ENCODE measurements at places on chromosomes 6 and 20. TPM values are rescaled to one million over a fixed set of nuclear protein-coding genes. Genes with fewer than 3 reads are reported as not detected.

DHX35 gene
- total RNA-seq: 7.8 TPM

NOL7 gene
- 63.7 TPM for total RNA-seq

DNA sequence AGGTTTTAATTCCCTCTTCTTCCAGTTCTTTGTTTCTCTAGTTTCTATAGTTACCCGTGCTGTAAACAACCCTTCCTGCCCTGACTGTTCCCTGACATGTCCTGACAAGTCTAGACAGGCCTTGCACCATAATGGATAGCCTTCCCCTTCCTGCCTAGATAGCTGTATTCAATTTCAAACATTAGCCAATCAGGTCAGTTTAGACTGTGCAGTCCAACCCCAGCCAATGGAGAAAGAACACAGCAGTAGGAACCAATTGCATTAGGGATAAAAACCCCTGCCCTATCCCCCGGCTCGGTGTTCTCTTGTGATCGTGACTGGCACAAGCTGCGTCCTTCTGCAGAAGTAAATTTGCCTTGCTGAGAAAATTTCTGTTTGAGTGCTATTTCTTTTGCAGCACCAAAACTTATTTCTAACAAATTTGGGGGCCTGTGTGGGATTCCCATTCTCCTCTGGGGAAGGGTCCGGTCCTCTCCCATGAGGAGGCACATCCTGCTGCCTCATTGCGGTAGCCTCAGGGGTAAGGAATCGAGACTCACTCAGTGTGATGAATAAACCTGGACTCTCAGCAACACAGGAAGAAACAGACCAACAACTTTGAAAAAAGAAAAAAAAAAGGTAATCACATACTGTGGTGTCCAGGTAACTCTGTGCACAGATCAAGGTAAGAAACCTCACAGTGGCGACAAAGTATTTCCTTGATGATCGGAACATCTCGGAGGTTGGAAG, 248.7 kb upstream of the ECI2 start:
- DNase-seq: no peak

DNA sequence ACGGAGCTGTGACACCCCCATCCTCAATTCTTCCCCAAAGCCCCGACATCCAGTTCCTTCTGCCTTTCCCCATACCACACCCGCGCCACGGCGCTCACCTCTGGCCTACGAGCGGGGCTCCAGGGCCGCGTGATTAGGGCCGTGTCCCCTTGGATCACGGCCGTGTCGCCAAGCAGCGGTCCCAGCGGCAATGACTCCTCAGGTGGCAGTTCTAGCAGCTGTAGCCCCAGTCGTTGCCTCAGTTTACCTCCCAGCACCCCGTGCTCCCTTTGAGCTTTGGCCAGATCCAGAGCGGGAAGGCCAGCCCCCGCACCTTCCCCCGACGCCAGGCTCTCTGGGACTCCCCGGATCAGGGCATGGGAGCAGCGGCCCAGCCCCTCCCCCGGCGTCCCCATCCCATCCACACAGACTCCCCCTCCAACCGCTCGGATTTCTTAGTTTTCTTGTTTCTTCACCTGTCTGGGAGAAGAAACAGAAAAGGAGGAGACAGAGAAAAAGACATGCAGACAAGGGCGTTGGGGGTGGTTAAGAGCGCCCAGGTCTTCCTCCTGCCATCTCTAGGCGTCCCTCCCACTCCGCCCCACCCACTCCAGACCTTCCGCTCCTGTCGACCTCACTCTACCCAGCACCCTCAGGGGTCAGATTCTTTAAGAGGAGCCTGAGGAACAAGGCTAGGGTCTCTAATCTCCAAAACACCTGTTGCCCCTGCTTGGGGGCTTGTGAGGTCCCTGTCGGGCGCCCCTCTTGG, at the start of gene DDAH2:
Gene DDAH2, minus strand, starts transcription at position 533 of the 748 bp plus-strand sequence. Its CDS starts 138 bp downstream, at position 395.
- DNase-seq: no peak

DNA sequence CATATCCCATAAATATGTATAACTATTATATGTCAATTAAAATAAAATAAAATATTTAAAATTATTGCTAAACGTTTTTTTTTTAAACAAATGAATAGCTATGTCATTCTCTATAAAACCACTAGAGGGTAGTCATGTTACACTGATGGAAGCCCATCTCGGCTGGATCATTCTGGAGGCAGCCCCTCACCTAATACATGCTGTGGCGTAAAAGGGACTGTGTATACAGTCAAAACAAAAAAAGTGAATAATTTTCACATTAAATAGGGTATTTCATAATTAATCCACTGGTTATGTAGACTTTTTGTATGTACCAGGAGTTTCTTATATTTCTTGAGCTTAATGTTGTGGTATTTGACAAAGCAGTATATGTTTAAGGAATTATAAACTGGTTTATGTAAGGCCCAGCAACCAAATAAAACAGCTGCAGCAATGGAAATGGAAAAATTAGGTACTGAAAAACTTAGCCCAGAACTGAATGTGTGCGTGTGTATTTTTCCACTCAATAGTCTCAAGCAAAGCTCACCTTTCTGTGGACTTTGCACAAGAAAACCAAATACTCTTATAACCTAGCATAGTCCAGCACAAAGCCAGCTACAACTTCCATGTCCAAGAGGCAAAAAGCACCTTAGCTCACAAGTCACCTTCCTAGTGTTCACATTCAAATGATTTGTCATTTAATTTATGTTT, 81.7 kb downstream of the COL9A1 start:
- DNase-seq: peak; percentile 3

- no peak for DNase-seq
These were observed 181.0 kb downstream of the ZMYND8 start for GRCh38 chr20:47175493-47175892.

- DNase-seq: no peak
These were observed 207.9 kb downstream of the GMPR start for GRCh38 chr6:16446273-16446672.
